Kidney epithelial cell (primary cell): ENCODE measurements at places on chromosomes 6 and 20.

- no peak for DNase-seq
Measured at GRCh38 chr6:82712826-82713225, 349.2 kb downstream of the TPBG start.

DNA sequence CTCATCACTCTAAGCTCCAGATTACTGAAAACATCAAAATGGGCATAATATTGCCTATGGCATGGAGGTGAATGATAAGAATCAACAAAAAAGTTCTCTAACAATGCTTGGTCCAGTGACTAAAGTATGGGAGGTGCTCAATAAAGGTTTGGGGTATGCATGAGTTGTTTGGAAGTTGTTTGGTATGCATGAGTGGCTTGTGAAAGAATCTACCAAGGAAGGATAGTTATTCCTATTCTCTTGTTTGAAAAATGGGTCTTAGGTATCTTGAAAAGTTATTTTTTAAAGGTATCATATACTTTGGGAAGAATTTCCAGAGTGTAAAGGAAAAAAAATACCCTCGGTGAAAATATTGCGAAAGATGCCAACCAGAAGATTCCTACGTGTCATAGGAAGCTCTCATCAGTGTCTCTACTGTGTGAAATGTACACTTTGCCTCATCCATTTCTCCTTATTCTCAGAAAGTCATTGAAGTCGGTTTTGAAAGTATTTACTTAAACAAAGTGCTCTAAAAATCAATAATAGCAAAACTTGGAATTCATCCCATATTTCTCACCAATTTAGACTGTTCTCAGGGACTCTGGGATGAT, 449.8 kb downstream of the ADGRB3 start:
- DNase-seq = no peak

- DNase-seq = no peak
Measured at GRCh38 chr20:38194971-38195504, 30.0 kb upstream of the TGM2 start.

DNA sequence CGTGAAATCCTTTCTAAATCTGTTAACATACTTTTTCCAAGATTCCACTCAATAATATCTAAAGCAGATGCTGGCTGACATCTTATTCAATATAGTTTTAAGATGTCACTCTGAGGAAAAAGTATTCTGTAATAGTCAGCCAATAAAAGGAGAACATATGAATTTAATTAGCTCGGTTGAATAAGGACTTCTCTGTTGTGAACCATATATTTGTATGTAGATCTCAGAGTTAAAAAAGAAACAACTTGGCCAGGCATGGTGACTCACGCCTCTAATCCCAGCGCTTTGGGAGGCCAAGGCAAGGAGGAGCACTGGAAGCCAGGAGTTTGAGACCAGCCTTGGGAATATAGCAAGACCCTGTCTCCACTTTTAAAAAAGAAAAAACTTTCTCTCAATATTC, 7.4 kb upstream of the CD24 start:
- no peak for DNase-seq

DNA sequence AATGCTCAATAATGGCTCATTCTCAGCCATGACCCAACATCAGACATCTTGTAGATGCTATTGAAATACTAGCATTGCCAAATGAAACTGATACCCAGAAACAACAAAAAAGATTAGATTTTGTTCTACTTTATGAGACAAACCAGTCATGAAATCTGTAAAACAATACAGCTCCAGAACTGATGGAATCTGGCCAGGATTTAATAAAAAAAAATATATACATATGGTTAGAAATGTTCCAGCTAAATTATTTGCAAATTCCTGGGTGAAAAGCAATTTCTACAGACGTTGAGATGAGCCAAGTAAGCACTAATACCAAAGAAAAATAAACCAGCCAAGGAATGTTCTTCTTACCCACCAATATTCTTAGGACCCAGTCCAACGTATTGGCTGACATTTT, 201.3 kb downstream of the EPHA7 start:
- DNase-seq = no peak

- no peak for DNase-seq
Measured at GRCh38 chr6:132490478-132491204, 22.3 kb downstream of the STX7 start.

- DNase-seq = no peak
Measured at GRCh38 chr20:12372557-12372956, 454.9 kb downstream of the BTBD3 start.

GRCh38 chr20:51597389-51598231, 55.1 kb upstream of the NFATC2 start:
- no peak for DNase-seq

DNA sequence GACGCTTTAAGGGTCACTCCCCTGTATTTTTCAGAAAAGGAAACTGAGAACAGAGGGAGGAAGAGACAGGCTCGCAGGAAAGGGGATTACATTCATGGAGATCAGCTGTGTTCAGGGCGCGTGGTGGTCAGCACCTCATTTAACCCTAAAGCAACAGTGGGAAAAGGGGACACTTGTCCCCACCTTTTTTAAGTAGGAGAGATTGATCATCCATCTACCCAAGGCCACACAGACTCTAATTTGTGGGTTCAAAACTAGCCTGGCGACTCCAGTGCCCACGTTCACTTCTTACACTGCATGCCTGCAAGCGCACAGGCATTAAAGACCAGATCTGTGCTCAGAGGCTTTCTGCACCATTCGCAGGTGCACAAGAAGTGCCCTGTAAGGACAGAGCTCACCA, 167.9 kb upstream of the SNX9 start:
- no peak for DNase-seq

- no peak for DNase-seq
Measured at GRCh38 chr20:44908987-44909871, 631 bp upstream of the PABPC1L start.

GRCh38 chr6:37675606-37676005, 22.1 kb downstream of the MDGA1 start:
- DNase-seq = no peak

- DNase-seq = no peak
Measured at GRCh38 chr6:27375613-27376079, 12.9 kb upstream of the ZNF391 start.

GRCh38 chr6:139112561-139112960, 22.3 kb upstream of the HECA start:
- DNase-seq = no peak

GRCh38 chr6:166341977-166342348, 382 bp downstream of the SFT2D1 start:
- no peak for DNase-seq

DNA sequence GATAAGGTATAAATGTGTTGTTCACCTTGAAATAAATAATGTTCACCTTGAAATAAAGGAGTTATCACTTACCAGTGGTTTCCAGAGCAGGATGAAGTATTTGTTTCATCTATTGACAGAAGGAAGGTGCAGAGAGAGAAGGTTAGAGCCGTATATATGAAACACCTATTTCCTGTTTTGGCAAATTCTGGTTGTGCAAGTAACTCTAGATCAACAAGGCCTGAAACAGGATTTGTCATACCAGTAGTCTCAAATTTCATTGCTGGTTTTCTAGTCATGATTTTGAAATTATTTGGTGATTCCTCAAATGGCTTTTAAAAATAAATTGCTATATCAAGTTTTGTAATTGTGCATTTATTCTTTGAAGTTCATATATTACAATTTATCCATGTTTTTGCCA, at the start of gene CRISP3:
Gene CRISP3, minus strand, starts transcription at position 130 of the 400 bp plus-strand sequence. Its CDS starts 21 bp downstream, at position 109.
- DNase-seq = no peak

- DNase-seq = no peak
Measured at GRCh38 chr20:49529470-49529869, 38.5 kb downstream of the PTGIS start.

- no peak for DNase-seq
Measured at GRCh38 chr6:41535766-41536165, 10.4 kb upstream of the FOXP4 start.

DNA sequence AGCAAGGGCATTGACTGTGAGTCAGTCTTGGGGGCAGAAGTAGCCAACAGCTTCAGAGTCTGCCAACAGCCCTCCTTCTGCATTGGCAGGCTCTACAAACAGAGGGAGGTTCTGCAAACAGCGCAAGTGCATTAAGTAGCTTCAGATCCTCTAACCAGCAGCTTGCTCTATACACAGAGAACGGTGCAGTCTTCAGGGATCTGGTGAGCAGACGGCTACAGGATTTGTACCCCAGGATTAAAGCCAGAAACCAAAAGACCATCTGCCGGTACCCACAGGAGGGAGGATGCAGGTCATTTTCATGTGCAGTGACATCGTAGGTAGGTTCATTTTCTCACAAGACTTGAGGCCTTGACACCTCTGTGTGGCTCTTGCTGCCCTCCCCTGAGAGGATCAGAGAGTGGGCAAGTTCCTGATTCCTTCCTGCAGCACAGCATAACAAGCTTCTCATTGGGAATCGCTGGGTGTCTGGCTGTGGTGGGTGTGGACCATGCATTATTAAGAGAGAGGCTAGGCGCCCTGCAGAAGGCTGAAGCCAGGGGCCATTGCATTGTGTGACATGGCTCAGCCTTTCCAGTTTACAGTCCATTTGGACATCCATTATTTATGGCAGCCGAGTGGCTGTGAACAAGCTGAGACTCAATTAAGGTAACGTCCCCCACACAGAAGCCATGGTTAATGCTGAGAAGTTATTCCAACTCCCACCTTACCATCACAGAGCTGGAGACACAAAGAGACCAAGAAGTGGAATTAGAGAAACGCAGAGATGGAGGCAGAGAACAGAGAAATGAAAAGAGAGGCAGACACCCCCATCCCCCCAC, 250.0 kb downstream of the LRFN2 start:
- no peak for DNase-seq

- no peak for DNase-seq
Measured at GRCh38 chr6:169101036-169101805, 152.4 kb downstream of the THBS2 start.

DNA sequence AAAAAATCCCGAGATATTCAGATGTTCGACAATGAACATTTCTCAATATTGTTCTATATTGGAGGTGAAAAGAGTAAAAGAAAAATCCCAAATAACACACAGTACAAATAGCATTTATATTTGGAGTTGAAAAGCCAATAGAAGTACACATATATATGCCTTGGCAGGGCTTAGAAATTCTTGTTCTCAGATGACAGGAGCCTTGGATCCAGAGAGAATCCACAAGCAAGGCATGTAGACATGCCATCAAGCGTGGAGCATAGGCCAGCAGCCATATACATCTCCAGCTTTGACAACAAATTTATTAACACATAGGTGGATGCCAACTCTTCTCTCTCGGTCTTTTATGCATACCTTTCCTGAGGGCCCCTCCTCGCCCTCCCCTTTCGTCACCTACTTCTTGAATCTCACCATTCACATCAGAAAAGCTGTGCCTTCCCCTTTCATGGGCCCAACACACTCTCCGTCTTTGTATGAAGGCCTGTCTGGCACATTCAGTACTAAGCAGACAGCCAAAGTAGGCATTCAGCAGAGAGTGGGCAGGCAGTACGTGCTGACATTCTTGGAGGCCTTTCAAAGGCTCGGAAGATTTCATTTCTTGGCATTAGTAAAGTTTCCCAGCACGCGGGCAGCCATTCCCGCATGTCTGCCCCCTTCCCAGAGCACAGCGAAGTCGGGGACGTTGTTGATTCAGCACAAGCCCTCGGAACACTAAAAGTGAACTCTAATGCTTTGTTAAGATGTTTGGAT, 18.2 kb downstream of the NEDD9 start:
- no peak for DNase-seq

DNA sequence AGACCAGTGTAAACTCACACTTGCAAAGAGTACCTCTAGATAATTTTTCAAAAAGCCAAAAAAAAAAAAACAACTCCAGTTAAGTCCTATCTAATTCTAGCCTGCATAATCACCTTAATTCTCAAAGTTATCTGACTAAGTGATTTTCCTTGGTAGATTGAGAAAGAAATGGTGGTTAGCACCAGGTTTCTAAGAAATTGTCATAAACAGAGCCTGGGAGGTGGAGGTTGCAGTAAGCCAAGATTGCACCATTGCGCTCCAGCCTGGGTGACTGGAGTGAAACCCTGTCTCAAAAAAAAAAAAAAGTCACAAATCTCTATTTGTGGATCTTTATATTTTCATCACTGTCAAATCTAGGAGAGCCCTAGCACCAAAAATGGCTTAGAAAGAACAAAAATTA, 8.9 kb downstream of the FBXO5 start:
- DNase-seq = no peak

DNA sequence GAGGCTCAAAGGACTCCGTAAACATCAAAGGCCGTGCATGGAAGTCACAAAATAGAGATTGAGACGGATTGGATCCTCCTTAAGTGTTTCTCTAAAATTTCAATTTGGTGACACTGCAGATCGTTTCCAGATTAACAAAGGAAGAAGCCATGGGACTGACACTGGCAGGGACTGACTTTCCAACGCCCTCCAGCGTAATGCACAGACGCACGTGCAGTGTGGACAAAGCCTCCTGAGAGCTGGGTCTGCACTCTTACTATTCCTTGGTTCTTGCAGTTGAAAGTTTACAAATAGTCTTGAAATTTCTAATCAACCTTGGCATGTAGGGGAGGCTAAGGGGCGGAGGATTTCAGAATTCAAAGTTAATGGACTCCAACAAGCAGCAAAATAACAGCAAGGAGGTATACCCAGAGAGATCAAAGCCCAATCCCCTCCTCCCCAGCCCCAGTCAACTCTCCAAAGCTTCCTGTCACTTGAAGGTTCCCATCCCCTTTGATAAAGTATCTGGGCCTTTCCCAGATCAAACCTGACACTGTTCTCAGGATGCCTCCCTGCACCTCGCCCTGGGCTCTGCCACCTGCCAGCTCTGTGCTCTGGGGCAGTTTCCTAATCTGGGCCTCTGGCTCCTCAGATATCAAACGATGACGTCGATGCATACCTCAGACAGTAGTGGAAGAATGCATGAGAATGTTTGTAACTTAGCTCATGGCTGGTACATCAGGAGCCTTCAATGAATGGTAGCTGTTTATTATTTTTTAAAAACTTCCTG, 106.5 kb upstream of the TRAF3IP2 start:
- no peak for DNase-seq

DNA sequence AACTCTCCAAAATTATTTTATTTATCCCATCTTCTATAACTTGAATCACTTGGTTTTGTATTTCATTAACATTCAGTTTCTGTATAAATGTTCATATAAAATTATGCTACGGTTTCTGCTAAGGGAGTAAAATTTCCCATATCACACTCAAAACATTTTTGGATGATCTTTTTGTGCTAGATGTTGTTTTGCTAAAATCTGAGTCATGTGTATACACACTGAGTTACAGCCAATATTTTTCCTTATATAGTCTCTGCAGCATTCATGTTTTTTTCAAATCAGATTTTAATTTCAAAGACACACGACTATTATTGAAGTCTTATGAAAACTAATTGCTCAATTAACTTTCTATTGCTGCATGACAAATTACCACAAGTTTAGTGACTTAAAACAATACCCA, 54.3 kb upstream of the SLC2A12 start:
- DNase-seq = no peak
